GM04503 (cell line): ENCODE measurements at places on chromosomes 5 and 9.

DNA sequence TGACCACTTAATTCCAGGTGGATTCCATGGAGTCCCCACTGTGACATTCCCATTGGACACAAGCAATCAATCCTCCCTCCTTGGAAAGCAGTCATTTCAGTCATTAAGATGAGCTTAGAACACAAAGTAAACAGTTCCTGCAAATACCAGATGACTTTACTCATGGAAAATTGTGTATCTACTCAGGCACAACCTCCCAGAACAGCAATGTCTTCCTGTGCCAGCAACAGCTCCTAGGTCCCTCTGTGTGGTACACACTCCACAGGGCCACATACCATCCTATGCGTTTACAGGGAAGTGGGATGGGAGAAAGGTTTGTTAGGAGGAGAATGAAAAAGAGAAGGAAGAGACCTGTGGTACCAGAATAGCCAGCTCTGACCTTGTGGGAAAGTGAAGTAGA lies 53.7 kb downstream of the MTMR12 start:
- no peak for DNase-seq

- no peak for DNase-seq
Observed at GRCh38 chr5:174799121-174799520, 74.7 kb downstream of the MSX2 start.

- no peak for DNase-seq
Observed at GRCh38 chr9:22244139-22245011, 202.2 kb upstream of the DMRTA1 start.

- DNase-seq: no peak
Observed at GRCh38 chr9:16348531-16348930, 521.9 kb downstream of the BNC2 start.

DNA sequence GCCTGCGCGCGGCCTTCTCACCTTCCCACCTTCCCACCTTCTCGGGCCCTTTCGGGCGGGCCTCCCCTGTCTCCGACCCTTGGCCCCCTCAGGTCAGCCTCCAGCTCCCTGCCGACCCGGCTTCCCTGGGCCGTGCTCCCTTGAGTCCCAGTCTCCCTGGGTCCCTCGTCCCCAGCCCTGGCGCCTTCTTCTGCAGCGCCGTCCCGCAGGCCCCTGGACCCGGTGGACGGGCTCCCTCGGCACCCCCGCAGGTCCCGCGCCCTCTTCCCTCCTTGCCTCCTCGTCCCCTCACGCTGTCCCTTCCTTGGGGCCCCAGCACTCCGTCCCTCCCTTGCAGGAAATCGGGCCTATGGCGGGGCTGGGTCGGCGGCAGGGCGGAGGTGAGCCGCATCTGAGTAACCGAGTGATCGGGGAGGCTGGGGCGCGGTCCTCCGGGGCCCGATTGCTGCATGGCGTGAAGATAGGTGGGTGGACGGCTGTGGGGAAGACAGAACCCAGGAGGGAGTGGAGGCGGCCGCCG lies 7.6 kb downstream of the ARPC5L start:
- DNase-seq: no peak

GRCh38 chr5:152329761-152330283 lies 75.3 kb downstream of the NMUR2 start:
- no peak for DNase-seq

- DNase-seq: peak; percentile 22
Observed at GRCh38 chr5:110536120-110537115, 190.1 kb downstream of the TMEM232 start.

DNA sequence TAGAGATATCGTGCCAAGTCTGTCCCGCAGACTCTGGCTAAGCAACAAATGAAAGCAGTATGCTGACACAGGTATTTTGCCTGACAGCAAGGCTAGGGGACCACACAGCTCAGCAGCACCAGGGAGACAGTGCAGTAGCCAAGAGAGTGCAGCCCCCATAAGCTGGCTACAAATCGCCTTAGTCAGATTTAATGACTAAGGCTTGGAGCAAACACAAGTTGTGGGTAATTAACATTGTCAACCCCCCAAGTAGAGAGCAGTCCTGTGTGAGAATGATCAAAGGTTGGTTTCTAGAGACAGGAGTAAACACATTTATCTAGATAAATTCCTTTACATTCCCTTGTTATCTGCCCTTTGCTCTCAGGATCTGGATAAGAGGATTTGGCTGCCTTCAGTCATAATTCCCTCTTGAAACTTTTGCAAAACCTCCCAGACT lies 1434.5 kb upstream of the CDH6 start:
- no peak for DNase-seq

- DNase-seq: no peak
Observed at GRCh38 chr5:180642181-180642775, 7.1 kb downstream of the FLT4 start.

DNA sequence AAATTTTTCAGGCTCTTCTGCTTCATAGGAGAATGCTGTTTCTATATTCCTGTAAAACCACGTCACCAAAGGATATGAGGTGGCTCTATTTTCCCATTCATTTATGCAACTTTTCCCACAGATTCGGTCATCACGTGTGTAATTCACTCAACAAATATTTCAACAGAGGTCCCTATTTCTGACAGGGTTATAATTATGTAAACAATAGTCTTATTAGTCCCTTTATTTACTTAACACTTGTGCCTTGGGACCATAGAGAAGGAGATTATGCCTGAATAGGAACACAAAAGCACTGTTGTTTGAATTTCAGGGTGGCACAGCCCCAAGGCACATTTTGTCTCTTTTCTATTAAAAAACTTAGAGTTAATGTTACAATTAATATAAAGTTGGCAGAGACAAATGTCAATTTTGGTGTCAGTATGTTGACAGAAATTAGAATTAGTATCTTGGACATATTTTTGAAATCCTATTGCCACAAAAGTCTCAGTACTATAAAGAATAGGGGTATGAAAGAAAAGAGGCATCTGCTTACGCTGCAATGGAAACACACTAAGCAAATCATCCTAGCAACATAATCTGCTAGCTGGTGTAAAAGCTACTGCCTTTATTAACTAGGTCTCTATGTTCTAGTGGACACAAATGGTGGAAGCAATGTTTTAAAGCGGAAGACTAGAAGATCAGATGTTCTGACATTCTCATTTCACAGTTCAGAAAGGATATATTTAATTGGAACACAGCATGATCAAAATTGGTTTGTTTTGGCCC lies 229.1 kb upstream of the TBCA start:
- DNase-seq: no peak

DNA sequence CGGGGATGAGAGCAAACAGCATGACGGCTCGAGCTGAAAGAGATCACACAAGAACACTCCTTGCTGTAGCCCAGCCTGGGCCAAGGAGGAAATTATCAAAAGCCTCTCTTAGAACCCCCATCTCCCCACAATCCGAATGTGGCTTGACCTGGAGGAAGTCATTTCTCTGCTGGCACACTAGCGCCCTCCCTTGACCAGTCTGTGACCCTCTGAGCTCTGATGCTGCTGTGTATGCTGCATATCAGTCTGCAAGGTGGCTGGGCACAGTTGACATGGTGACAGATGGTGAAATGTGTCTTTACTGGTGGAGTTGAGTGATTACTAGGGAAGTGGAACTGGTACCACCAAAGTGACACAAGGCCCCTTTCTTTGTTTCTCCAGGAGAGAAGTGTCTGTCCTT lies 3.3 kb downstream of the SLC46A2 start:
- DNase-seq: no peak

GRCh38 chr5:94690778-94691177 lies 72.3 kb downstream of the SLF1 start:
- DNase-seq: no peak

DNA sequence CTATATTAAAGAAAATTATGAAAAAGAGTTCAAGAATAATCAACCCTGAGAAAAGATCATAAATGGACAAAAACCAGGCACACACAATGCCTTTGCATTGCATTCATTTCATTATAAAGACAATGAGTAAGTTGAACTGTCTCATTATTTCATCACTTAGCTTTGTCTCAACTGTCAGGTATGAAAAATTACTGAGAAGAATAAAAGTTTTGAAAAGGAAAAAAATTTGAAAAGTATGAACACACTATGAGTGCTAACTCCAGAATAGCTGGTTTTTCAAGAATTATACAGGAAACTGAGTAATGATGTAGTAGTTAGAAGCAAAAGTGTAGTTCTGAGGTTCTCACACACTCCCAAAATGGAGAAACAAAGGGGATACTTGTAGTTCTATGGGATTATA lies 16.3 kb upstream of the ANXA1 start:
- DNase-seq: no peak

DNA sequence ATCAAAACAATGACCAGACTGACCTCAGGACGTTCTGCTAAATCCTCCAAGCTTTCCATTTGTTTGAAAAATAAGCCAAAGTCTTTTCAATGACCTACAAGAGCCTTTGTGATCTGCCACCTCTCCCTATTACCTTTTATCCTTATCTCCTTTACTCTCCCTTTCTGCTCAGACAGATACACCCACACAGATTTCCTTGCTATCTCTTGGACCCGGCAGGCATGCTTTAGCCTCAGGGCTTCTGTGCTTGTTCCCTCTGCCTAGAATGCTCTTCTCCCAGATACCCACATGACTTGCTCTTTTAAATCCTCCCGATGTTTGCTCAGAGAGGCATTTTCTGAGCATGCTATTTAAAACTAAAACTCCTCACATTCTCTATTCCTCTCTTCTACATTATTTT lies 8.9 kb upstream of the ELOVL7 start:
- no peak for DNase-seq

DNA sequence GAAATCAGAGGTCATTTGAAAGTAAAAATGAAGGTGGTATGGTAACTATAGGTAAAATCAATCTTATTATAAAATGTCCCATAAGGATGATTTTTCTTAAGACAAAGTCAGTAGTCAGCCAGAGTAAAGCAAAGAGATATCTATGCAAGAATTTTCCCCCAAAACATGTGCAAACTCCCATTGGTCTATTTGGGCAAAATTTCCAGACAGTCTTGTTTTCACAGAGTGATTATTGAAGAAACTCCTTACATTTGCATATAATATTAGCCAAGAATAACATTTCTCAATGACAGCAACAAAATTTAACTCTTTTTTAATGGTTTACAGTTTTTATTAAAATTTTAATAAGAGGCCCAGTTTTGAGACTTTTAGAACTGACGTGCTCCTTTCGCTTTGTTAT lies 406.1 kb upstream of the GRAMD2B start:
- no peak for DNase-seq

DNA sequence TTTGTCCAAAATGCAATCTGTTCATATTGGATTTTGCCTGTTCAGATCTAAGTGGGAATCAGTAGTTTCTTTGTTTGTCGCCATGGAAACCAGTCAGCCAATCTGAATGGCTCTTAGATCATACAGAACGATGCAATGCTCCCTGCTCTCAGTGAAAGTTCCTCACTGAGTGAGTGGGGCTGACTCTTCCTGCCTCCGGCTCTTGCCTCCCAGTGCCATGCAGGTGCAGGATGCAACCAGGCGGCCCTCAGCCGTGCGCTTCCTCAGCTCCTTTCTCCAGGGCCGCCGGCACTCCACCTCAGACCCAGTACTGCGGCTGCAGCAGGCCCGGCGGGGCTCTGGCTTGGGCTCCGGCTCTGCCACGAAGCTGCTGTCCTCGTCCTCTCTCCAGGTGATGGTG lies at the start of gene PTPDC1:
Gene PTPDC1 (plus strand): TSS at position 151 of the 400 bp plus-strand sequence. CDS start 67 bp downstream, at position 218.
- DNase-seq: no peak

DNA sequence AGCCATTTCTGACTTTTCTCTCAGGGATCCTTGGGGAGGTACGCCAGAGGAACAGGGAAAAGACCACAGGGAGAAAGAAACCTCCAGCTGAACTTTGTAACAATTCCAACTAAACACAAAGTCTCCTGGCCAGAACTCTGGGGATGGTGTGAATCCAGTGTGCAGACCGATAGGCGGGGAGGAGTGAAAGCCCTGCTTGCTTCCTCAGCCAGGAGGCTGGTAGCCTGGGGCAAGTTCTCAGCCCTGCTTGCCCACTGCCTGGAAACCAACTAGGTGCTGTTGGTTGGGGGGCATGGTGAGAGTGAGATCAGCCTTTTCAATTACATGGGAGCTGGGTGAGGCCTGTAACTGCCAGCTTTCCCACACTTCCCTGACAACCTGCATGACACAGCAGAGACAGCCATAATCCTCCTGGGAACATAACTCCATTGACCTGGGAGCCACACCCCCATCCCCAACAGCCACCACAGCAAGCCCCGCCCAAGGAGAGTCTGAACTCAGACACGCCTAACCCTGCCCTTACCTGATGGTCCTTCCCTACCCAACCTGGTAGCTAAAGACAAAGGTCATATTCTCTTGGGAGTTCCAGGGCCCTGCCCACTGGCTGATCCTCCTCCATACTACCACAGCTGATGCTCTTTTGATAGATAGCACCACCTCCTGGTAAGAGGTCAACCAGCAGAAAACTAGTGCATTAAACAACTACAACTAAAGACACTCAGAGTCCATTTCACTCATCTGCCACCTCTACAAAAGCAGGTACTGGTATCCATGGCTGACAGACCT lies 100.1 kb upstream of the TNFAIP8 start:
- no peak for DNase-seq

GRCh38 chr5:40683305-40683704 lies 3.6 kb downstream of the PTGER4 start:
- DNase-seq: no peak
